Mammary epithelial cell (primary cell): ENCODE measurements at places on chromosomes 3 and 15.

- no peak for DNase-seq
These were observed 25.0 kb upstream of the MGLL start for GRCh38 chr3:127847236-127847720.

DNA sequence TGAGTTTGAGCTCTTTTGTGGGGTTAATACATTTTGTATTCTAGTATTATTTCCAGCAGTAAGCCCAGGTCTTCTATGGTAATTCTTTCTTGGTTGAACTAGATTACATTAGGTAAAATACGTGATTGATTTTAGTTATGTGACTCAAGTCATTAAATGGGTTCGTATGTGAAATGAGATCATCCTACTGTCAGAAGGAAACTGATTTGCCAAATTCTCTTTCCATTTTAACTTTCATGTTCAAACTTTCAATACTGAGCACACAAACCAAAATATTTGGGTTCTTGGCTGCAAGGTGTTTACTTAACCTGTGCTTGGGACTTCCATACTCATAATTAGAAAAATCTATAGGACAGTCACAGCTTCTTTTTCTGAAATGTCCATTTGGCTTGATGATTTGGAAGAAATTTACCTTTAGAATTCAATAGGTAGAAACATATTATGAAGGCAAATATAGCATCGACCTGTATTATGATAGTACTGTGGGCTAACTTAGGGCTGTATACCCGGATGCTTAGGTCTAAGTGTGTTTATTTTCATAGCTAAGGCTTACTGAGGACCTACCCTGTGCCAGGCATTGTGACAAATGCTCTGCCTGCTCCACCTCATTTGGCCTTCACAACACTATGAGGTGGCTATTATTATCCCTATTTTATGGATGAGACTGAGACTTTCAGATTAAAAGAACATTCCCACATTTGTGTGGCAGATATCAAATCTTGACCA lies 631.8 kb upstream of the GRM7 start:
- no peak for DNase-seq

DNA sequence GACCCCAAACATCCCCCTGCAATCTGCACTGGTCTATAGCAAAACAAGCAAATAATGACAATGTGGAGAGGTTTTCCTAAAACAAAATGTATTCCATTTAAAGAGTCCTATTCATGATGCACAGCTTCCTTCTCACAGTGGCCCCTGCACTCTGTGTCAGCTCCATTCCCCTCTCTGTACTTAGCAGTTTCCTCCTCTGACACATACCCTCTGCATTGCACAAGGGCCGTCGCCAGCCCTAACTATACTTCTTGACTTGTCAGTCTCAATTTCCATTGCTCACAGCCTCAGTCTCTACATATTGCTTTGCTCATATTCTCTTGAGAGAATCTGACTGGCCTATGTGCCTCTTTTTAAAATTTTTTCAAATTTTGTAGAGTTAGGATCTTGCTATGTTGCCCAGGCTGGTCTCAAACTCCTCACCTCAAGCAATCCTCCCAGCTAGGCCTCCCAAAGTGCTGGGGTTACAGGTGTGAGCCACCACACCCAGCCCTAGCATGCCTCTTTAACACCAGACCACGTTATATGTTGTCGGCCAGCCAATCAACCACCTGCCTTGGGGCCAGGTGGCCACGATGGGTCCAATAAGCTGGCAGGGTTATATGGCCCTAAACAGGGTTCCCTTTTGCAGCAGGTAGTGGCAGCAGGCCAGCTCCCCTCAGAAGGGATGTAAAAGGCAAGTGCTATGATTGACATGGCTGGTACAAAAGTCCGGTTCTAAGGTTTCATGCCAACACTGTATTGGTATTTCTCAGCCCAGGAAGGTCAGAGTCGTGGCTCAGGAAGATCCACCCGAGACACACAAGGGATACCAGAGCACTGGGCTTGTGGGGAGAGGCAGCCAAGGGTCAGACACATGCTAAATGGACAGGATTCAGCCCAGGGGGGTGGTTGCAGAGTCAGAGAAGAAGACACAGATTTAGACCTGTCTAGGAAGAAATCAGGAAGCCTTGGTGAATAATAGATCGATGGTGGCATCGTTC lies 59.0 kb upstream of the SMAD3 start:
- no peak for DNase-seq

- DNase-seq: no peak
These were observed 9.3 kb downstream of the NR2F2 start for GRCh38 chr15:96339619-96340347.

GRCh38 chr15:92629975-92630626 lies 25.5 kb downstream of the FAM174B start:
- no peak for DNase-seq

GRCh38 chr3:10173095-10173925 lies 8.6 kb downstream of the IRAK2 start:
- DNase-seq: peak; percentile 62

GRCh38 chr3:135736740-135737139 lies 228.8 kb upstream of the PPP2R3A start:
- peak; percentile 30 for DNase-seq

DNA sequence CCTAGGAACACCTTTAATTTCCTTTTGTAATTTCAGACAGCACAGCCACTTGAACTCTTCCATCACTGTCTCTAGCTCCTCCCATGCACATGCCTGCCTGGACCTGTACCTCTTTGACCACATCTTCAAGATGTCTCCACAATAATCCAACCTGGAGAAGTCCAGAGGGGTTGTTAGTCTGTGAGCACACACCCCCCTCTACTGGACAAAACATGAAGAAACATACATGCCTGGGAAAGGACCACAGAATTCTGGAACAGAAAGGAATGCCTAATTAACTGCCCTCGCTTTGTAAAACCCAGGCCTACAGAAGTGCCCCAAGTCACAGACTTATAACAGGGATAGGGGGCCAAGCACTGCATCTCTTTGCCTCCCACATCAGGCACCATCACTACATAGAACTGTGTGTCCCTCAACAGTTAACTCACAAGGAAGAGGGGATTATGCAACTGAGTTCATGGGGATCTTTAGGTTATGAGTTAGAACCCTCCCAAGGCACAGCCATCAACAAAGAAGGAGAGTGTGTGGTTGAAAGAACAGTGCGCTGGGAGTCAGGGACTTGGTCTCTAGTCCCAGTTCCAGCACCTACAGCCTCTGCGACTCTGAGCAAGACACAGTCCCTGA lies 61.7 kb downstream of the FMN1 start:
- peak; percentile 92 for DNase-seq

DNA sequence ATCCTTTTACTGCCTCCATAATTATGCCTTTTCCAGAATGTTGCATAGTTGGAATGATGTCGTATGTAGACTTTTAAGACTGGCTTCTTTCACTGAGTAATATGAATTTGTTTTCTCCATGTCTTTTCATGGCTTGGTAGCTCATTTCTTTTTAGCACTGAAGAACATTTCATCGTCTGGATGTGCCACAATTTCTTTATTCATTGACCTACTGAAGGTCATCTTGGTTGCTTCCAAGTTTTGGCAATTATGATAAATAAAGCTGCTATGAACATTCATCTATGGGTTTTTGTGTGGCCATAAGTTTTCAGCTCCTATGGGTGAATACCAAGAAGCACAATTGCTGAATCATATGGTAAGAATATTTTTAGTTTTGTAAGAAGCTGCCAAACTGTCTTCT lies 23.2 kb upstream of the RARRES1 start:
- no peak for DNase-seq

- peak; percentile 61 for DNase-seq
These were observed 60.7 kb downstream of the BDH1 start for GRCh38 chr3:197495059-197495455.

- peak; percentile 15 for DNase-seq
These were observed 19.5 kb downstream of the SMAD6 start for GRCh38 chr15:66721501-66721937.

DNA sequence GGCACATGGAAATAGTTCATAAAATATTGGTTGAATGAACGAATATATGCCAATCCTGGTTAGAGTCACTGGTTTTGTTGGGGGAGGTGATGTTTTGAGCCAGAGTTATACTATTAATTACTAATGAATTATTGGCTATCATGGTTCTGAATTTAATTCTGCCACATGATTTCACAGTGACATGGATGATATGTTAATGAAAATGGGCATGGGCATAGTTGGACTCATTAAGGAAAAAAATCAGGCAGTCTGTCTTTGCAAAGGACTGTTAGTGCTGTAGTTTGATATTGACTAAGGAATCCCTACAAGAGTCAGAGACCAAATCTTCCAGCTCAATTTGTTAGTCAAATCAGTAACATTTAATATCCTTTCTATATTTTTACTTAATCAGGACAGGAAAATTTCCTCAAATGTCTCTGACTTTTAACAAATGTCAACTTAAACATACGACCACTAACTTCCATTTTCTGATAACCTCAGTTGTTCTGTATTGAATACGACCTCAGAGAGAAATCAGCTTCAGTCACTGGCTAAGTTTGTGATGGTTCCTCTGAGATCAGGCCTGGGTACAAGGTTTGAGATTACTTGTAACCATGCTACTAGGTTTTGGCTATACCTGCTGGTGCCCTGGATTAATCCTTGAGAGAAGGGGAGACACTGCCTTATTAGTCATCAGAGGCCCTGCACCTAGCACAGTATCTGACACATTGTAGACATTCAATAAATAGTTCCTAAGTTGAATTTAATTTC lies 13.3 kb downstream of the NFKBIZ start:
- peak; percentile 55 for DNase-seq

- DNase-seq: no peak
These were observed 340.3 kb downstream of the NTRK3 start for GRCh38 chr15:87916208-87916607.

GRCh38 chr15:101322854-101323477 lies 27.9 kb upstream of the SNRPA1 start:
- DNase-seq: no peak

- peak; percentile 93 for DNase-seq
These were observed 171.4 kb downstream of the CNTN3 start for GRCh38 chr3:74443102-74443501.

DNA sequence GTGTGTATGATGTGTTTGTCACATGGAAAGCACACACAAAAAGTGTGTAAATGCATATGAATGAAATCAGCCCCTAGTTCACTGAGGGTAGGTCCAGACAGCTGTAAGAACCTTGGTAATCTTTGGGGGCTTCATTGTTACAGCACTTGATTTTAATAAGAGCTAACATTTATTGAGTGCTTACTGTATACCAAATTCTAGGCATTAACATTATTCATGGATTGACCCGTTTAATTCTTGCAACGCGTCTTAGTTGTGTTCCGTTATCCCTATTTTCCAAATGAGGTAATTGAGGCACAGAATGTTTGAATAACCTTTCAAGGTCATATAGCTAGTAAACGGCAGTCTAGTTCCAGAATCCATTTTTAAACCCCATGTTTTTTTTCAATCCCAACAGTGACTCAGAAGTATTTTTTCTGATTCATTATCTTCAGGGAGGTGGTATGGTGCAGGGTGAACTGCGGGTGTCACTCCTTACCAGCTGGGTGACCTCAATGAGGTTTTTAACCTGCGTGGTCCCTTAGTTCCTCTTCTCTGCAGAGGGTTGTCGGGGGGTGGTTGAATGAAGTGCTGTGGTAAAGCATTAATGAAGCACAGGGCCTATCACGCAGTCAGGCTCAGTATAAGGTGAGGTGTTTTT lies 14.2 kb downstream of the RAB8B start:
- no peak for DNase-seq

DNA sequence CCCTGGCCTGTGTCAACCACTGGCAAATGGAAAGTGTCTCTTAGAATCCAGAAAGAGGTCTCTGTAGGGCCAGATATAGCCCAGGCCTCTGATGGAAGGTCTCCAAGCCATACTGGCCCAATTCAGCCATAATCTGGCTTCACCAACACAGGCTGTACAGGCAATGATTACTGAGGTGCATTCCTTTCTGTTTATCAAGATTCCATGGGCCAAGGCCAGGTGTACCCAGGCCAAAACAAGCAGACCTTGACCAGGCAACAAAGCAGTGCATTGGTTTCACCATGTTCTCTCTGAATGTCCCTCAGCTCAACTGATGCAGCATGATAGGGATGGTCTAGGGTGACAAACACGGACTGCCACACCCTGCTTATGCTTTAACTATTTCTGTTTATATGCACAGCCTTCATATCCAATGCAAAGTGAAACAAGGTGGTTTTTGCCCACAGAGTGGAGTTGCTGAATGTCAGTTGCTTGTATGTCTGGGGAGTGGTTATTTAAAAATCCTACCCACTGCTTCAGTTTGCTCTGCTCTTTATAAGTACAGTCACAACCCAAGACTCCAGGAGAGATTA lies 25.2 kb downstream of the CCNL1 start:
- DNase-seq: no peak

DNA sequence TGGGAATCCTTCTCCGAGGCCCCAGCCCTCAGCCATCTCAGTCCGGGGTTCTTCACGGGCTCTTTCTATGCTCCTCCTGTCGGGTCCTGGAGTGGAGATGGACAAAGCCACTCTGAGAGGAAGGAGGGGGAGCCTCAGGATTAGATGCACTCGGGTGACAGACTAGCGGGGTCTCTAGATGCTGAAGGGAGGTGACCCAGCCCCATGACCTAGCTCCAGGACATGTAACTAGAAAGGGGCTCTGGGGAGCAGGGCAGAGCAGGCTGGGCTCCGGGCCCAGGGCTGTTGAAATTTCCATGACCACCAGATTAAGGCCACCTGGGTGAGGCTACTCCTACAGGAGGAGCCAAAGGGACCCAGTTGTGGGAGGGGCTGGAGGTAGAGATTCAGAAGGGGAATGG lies 14.8 kb upstream of the SKIC8 start:
- DNase-seq: no peak

- DNase-seq: no peak
These were observed 35.2 kb downstream of the BDH1 start for GRCh38 chr3:197520311-197521276.

DNA sequence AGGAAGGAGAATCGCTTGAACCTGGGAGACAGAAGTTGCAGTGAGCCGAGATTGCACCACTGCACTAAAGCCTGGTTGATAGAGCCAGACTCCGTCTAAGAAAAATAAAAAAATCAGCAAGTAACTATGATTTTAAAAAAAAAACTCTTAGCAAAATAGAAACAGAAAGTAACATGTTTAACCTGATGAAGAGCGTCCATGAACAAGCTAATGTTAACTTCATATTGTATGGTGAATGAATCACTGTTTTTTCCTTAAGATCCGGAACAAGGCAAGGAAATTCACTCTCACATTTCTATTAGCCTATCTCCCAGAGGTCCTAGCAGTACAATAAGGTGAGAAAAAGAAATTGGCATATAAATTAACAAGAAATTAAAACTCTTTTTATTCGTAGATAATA lies 69.0 kb downstream of the RFX7 start:
- DNase-seq: no peak

DNA sequence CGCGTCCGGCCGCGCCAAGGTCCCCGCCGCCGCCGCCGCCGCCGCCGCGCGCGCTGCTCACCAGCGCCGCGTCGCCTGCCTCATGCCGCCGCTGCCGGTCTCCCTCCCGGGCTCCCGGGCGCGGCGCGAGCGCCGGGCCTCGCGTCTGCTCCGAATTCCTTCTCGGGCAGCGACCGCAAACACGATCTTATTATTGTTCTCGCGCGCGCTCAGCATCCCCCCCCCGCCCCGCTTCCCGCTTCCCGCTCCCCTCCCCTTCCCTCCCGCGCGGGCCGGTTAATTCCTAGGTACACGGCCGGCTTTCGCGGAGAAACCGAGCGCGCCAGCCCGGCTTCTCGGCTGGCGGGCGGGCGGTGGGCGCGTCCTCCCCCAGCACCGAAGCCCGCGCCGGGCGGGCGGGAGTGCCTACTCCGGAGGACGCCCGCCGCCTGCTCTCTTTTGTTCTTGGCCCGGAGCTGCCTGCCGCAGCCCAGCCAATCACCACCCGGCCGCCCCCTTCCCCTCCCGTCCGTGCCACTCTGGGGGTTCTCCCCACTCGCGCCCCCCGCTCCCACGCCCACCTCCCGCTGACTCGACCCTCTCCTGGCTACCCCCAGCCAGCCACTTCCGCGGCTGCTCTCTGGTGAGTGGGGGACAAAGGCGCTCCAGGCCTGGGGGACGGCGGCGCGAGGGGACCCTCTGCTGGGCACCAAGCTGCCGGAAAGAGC lies at the start of gene HDGFL3:
HDGFL3 (minus strand) TSS at position 164 of the 707 bp plus-strand sequence. CDS start 409 bp downstream, outside the sequence.
- DNase-seq: peak; percentile 57
